ENCODE measurements at places on chromosomes 2 and 18. TPM values are rescaled to one million over a fixed set of nuclear protein-coding genes. Genes with fewer than 3 reads are reported as not detected.
A peak's percentile ranks its signal among the peaks of the same experiment; 100 is the strongest.

SYT4 gene
- total RNA-seq = 0.83 TPM

MYO7B gene
- total RNA-seq = not detected

ZNF892 gene
- total RNA-seq = 6.5 TPM

MOCOS gene
- 14.3 TPM for total RNA-seq

NTSR2 gene
- total RNA-seq = 3.2 TPM

- DNase-seq = no peak
- no peak overlapping the region for H3K4me3 ChIP-seq
- no peak overlapping the region for H3K27ac ChIP-seq
These were observed 39.8 kb downstream of the TTN start for GRCh38 chr2:178767094-178768060.

DNA sequence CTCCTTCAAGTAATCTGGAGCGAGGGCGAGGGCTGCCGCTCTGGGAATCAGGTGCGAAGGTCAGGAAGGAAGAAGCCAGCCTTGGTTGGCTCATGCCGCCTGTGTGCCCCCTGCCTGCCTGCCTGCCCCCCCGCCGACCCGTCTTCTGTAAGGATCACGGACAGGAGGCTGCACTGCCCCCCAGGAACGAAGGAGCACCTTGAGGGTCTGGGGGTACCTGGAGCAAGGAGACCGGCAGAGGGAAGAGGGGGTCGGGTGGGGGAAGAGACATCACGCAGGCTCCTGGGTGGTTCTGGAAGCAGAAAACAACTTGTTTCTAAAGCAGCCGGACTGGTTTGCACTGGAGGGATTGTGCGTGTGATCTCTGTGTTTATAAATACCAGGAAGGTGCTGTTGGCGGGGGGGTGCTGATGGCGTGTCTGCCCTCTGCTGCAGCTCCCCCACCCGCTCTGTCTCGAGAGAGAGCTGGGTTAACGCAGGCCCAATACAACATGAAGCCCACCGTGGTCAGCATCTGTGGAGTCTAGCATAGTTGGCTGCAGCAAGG, 1.7 kb downstream of the FOSL2 start:
- H3K36me3 ChIP-seq = no peaks in the 10 kb centered on the region
- no peaks in the 10 kb centered on the region for H3K27me3 ChIP-seq
- peak overlapping the region; percentile 98 for H3K27ac ChIP-seq
- peaks cover 14% of the 10 kb centered on the region for H3K4me1 ChIP-seq
- peak overlapping the region; percentile 85 for H3K4me3 ChIP-seq

- no peaks in the 10 kb centered on the region for H3K4me1 ChIP-seq
- H3K36me3 ChIP-seq = no peaks in the 10 kb centered on the region
- DNase-seq = no peak
- H3K27me3 ChIP-seq = no peaks in the 10 kb centered on the region
These were observed 74.4 kb downstream of the RIF1 start for GRCh38 chr2:151484100-151484499.

GRCh38 chr2:28593160-28593755, 97.4 kb downstream of the PLB1 start:
- H3K27ac ChIP-seq = no peak overlapping the region
- H3K36me3 ChIP-seq = no peaks in the 10 kb centered on the region
- no peak overlapping the region for H3K4me3 ChIP-seq
- H3K4me1 ChIP-seq = peaks cover 7% of the 10 kb centered on the region
- H3K27me3 ChIP-seq = no peaks in the 10 kb centered on the region

DNA sequence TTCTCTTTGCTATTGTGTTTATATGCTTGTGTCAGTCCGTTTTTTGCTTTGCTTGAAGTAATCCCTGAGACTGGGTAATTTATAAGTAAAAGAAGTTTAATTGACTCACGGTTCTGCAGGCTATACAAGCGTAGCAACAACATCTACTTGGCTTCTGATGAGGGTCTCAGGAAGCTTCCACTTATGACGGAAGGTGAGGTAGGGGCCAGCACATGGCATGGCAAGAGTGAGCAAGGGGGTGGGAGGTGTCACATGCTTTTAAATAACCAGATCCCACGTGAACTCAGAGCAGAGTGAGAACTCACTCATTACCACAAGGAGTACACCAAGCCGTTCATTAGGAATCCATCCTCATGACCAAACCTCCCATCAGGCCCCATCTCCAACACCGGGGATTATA, 540.3 kb downstream of the TDRD15 start:
- H3K4me1 ChIP-seq = no peaks in the 10 kb centered on the region
- DNase-seq = no peak
- no peaks in the 10 kb centered on the region for H3K27me3 ChIP-seq
- H3K4me3 ChIP-seq = no peak overlapping the region
- no peak overlapping the region for H3K27ac ChIP-seq

DNA sequence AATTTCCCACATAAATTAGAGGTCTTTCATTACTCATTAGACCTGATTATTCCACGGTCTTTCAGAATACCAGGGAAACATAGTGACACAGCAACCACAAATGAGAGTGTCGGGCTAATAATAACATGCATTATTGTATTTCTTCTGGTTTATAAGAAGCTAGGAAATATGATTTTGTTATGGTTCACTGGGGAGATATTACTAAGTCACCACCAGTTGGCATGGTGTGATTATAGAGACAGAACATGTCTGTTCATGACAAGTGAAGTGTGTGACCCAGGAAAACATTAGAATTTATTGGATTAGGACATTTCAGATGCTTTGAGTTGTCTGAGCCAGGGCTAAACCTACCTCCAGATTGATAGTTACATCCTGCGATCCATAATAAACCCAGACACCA, 494.4 kb downstream of the FBXO15 start:
- H3K4me3 ChIP-seq = no peak overlapping the region
- DNase-seq = no peak
- H3K36me3 ChIP-seq = no peaks in the 10 kb centered on the region
- no peaks in the 10 kb centered on the region for H3K27me3 ChIP-seq

GRCh38 chr2:68689553-68690537, 44.8 kb upstream of the ARHGAP25 start:
- no peak for DNase-seq
- H3K27ac ChIP-seq = no peak overlapping the region
- H3K4me1 ChIP-seq = no peaks in the 10 kb centered on the region
- H3K27me3 ChIP-seq = no peaks in the 10 kb centered on the region

GRCh38 chr2:173983391-173983871, 18.3 kb upstream of the SP3 start:
- H3K4me3 ChIP-seq = no peak overlapping the region
- no peaks in the 10 kb centered on the region for H3K27me3 ChIP-seq
- DNase-seq = no peak
- H3K27ac ChIP-seq = no peak overlapping the region

- no peak overlapping the region for H3K27ac ChIP-seq
- H3K36me3 ChIP-seq = no peaks in the 10 kb centered on the region
- H3K27me3 ChIP-seq = no peaks in the 10 kb centered on the region
- DNase-seq = no peak
- H3K4me1 ChIP-seq = no peaks in the 10 kb centered on the region
- no peak overlapping the region for H3K4me3 ChIP-seq
These were observed 209.2 kb downstream of the MYCN start for GRCh38 chr2:16149349-16150243.

Measured in ovary (tissue), 10 donors.